ENCODE measurements at places on chromosomes 4 and X.

DNA sequence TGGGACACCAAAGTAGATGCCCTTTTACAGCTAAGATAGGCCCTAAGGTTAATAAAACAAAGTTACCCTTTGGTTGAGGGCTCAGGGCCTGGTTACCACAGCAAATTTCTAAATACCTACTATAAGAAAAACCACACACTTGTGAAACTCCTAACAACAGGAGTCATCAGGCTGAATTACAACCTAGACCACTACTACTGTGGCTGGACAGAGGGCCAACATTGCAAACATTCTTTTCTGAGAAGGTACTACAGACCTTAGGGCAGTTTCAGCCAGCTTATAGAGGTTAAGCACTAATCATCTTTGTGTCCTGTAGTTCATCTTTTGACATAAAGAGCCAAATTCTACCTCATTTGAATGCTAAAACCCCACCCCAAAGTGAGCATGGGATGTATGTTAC, 504.0 kb downstream of the RAPGEF2 start:
- DNase-seq, result no peak

- no peak for DNase-seq
Observed at GRCh38 chr4:52665592-52665991, 6.5 kb upstream of the USP46 start.

DNA sequence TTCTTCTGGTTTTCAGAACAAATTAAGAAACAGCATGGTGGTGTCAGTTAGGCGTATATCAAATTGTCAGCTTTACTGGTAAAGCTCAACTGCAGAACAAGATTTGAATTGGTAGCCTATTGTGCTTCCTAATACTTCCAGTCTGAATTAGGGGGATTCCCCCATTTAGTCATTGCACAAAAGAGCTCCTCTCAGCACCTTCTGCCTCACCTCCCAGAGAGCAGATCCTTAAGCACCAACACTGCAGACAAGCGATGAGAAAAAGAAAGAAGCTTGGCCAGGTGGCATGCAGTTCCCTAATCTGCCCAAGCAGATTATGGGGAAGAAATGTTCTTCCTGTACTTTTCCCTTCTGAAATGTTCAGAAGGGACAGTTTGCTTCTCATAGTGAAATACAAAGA, 9.2 kb downstream of the MAP9 start:
- no peak for DNase-seq

DNA sequence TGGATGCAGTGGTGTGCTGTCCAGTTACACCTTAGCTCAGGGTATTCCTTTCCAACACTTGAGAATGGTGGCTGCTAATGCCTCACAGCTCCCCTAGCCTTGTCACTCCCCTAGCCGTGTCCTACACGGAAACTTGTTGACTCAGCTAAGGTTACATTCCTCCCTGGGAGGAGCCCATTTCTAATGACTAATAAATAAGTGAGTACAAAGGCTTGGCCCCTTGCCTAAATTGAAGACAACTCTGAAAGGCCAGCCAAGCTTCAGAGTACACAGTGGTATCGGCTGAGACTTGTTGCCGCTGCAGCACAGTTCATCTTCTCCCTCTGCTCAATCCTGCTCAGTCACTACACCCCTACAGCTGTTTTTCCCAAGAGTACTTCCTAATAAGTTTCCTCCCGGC, 21.2 kb upstream of the SLC25A31 start:
- DNase-seq, result no peak

DNA sequence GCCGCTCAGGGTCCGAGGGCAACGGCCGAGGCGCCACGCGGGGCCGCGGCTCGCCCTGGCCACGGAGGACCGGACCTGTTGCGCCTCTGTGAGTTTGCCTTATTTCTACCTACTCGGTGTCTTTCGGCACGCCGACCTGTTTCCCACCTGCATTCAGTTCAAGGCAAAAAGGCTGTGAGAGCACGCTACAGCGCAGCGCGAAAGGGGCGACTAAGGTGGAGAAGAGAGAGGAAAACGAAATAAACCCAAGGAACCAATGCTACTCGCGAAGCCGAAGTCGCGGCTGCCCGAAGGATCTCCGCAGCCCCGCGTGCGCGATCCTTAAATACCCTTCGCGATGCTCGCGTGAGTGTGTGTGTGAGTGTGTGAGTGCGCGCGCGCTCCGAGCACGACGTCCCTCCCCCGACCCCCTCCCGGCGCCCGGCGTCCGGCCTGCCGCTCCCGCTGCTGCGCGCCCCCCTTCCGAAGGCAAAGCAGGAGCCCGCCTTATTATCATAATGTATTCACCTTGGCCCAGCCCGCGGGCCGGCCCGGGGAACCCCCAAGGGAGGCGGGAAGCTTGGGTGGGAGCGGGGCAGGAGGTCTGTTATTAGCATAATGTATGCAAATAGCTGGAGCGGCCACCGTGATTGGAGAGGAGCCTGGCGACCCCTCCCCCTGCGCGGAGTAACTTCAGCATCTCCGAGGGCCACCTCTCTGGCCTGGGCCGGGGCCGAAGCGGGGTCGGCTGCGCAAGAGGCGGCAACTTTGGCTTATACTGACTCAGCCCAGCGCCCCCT, at the start of gene COL25A1:
Gene COL25A1, minus strand, starts transcription at position 298 of the 779 bp plus-strand sequence.
- peak; percentile 13 for DNase-seq

DNA sequence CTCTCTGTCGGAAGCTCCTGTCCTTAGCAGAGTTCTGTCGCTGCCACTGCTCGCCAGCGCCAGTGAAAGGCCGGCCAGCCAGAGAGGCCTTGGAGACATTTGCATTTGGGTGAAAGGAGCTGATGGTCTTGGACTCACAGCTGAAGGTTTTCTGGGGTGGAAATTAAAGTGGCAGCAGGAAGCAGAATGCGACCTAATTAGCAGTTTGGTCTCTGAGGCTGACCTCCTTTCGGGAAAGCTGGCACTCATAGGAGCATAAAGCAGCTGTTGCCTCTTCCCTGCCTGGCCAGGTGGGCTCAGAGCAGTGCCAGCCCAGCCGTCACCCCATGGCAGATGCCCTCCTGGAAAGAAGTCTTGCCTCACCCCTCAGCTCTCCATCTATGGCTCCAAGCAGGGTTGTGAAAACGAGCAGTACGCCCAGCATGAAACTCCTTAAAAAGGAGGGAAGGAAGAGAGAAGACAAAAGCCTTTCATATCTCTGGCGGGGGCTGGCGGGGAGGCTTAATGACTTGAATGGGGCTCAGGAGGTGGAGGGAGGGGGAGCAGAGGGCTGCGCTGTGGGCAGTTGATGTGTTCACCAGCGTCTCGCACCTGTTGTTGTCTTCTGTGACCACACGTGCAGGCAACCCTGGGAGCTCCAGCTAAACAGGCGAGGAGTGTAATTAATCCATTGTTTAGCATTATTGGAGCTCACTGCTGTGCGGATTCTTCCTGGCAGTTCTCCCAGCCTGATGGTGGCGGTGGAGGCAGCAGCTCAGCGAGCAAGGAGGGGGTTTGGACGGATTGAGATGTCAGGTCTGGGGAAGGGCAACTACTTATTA, 264.0 kb downstream of the MID1IP1 start:
- DNase-seq, result peak; percentile 20

DNA sequence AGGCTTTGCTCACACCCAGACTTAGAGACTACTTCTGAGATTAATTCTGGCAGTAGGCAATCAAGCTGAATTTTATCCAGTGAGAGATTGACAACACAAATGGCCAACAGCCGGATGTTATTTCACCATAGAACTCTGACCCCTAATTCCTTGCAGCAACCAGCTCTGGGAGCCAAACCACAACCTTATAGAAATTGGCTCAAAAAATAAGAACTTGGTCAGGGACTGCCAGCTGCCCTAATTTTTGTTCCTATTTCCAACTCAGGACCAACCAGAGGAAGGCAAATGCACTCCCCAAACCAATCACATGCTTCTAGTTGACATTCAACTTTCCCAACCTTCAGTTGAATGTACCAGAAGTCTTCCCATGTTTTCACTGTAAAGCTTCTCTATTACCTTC, 269.7 kb downstream of the HS3ST1 start:
- no peak for DNase-seq

DNA sequence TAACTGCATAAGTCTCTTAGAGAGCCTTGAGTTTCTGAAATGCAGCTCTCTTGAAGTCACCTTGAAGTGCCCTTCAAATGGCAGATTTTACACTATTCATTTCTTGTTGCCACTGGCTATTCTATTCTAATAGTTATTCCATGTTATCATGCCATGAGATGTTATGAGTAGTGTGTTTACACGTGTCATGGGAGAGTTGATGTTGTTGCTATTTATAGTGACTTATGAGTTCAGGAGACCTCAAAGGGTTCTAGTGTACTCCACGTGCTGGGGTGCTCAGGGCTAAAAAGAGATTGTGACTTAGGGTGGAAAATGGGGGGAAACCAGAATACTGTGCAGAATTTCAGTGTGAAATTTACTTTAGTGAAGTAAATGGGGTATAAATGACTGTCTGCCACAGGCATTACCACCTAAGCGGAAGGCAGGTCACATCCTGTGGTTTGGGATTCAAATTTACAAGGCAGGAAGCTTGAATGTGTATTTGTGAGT, 77.1 kb upstream of the SLC4A4 start:
- no peak for DNase-seq

DNA sequence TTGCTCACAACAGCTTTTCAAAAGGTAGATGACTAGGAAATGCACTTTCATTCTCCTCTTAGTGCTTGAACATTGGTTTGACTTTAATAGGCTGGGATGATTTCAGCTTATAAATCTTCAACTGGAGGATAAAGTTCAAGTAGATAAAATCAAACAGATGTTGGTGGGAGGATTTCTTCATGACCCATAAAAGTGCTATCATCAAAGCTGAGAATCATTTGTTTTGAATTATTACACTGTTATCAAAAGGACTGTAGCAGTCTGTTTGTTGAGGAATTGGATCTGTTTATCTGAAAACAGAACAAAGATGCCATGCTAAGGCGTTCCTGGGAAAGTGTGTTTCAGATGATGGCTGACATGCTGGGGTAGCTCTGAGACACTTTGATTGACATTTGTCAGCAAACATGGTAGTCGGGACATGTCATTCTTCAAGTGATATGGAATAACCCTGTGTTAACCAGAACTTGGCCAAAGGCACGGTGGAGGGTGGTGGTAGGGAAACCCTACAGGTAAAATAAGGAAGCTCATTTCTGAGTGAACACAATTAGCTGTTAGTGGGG, 304.0 kb upstream of the PITX2 start:
- DNase-seq, result no peak

GRCh38 chrX:99722094-99722493, 688.0 kb downstream of the PCDH19 start:
- DNase-seq, result no peak

DNA sequence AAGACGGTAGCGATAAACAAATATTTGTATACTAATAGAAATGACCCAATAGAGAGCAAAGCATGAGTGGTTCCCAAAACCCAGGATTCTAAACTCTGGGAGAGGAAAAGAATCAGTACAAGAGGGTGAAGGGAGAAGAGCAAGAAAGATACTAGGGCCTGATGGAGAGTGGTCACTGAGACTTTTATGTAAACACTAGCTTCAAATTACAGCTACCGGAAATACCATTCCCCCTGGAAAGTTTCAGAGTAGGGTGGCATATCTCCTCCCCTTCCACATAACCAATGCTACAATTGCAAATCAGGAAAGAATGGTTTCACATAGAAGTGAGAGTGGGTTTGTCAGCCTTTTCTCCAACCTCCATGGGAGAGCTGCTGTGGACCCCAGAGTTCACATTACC, 77.1 kb downstream of the EIF4E start:
- DNase-seq, result no peak

DNA sequence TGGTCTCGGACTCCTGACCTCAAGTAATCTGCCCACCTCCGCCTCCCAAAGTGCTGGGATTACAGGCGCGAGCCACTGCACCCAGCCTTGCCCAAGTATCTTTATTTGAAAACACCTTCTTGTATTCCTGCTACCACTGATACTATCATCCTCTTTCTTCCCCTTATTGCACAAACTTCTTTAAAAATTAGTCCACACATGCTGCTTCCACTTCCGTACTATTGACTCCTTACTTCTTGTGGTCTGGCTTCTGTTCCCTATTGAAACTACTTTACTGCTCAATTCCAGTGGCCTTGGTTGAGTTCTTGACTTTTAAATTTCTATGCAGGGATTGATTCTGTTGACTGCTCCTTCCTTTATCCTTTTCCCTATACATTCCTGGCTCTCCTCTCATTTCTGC, 38.8 kb downstream of the MTM1 start:
- no peak for DNase-seq

DNA sequence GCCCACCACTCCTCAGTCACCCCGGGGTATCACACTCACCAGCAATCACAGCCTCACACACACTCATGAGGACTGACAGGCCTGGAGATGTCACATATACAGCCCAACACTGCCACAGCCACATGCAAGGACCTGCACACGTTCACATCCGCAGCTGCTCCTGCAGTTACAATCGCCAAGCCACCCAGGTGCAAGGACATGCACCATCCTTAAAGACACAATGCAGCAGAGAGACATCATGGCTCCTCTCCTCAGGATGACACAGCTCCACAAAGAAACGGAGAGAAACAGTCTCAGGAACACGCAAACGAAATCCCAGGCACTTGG, 1.1 kb downstream of the PCSK1N start:
- no peak for DNase-seq

DNA sequence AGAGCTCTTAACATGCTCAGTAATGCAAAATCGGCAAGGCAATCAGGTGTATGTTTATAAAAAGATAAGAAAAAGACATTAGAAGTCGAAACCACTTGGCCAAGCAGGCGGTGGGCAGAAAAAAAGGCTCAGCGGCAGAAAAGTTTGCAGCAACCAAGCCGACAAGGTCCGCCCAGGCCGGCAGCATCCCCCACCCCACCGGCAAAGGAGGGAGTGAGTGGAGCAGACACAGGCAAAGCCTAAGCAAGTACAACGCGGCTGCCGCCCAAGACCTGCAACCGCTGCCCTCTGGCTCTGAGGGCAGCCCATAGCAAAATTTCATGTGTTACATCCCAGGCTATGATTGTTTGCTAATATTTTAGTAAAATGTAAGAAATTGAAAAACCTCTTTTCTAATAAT, 125.4 kb upstream of the ZCCHC13 start:
- DNase-seq, result no peak

DNA sequence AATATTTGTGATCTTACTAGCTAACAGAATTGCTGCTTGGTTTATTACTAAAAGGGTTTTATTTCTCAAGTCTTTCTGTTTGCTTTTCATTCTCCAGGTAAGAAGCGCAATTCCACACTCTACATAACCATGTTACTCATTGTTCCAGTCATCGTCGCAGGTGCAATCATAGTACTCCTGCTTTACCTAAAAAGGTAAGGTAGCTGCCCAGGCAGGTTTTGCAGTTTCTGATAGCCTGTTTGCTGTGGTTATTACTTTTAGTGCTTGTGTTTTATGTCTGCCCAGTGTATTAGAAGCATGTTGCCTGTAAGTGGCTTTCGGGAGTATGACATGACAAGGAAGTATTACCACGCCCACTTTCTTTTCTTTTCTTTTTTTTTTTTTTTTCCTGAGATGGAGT, 46.4 kb downstream of the IL13RA1 start:
- DNase-seq, result no peak

- no peak for DNase-seq
Observed at GRCh38 chr4:153486281-153487151, 20.4 kb downstream of the TMEM131L start.

DNA sequence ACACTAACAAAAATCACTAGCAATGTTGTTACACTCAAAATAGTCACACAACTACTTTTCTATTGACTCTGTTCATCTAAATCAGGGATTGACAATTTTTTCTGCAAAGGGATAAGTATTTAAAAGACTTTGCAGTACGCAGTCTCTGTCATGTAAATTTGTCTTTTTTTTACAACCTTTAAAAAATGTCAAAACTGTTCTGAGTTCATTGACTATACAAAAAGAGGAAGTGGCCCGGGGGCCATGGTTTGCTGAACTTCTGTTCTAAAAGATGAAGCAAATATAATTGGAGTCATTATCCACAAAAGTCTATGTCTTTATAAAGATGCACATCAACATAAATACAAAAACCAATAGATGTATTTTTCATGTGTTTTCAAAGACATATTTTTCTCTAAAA, 1310.3 kb downstream of the RPA4 start:
- no peak for DNase-seq
